ENCODE measurements at places on chromosomes 1 and 21.

DNA sequence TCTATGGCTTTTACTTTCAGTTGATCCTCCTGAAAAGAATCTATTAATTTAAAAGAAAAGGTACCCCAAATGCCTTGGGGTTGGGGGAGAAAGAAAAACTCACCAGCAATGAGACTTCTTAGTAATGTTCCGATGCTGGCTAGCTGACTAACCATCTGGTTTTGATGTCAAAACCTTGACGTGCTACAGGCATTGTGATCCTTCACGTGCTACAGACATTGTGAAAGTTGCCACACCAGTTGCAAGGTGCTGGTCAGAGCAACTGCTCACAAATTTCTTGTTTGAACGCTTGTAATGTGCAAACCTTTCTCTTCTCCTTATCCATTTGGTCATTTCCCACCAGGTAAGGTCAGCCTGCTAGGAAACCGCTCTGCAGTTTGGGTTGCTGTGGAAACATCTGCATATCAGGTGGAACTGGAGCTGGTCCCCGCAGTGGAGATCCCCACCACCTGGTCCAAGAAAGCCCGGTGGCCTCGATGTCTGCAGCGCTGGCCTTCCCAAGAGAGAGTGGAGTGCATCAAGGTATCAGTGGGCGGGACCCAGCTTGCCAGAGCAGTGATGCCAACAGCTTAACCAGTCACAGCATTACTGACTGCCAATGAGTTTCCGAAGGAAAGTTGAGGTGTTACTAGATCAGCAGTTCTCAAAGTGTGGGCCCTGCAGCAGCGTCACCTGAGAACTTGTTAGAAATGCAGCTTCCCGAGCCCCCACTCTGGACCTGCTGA is 16.1 kb downstream of the MAB21L3 start:
- H3K36me3 ChIP-seq: no peaks in the 10 kb centered on the region
- no peak overlapping the region for H3K27ac ChIP-seq
- peaks cover 18% of the 10 kb centered on the region for H3K27me3 ChIP-seq
- H3K4me3 ChIP-seq: no peak overlapping the region
- no peaks in the 10 kb centered on the region for H3K4me1 ChIP-seq
- DNase-seq: no peak

DNA sequence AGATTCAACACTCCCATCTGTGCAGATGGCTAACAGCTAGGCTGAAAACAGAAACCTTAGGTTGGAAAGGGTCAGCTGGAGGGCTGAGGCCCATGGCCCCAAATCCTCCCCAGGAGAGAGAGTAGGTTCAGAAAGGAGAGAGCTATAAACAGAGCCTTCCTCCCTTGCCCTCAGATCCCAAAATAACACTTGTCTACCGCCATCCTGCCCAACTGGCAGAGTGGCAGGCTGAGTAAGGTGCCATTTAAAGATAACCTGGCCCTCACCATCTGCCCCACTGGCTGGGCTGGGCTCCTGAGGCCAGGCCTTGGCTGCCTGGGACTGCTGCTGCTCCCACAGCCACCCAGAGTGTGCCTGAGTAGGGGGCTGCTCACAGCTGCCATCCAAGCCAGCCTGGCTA is 4.3 kb upstream of the SHISA4 start:
- H3K27me3 ChIP-seq: no peaks in the 10 kb centered on the region
- no peaks in the 10 kb centered on the region for H3K36me3 ChIP-seq
- H3K4me1 ChIP-seq: peaks cover 77% of the 10 kb centered on the region
- DNase-seq: peak; percentile 56

GRCh38 chr1:170214117-170215032 is 68.6 kb downstream of the NTMT2 start:
- no peak for DNase-seq
- no peak overlapping the region for H3K4me3 ChIP-seq
- peaks cover 11% of the 10 kb centered on the region for H3K4me1 ChIP-seq

DNA sequence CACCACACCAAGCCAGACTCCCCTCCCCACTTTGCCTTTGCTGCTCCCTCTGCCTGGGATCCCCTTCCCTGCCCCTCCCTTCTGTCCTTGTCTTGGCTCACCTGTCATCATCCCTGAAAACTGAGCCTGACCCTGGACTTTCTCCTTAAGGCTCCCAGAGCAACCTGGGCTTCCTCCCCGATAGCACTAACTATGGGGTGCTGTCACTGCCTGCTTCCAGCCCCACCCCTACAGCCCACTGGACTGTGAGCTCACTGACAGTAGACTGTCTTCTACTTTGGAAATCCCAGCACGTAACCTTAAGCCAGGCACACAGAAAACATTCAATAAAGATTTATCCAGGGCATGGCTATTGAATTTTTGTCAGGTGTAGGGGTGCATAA is 9.5 kb upstream of the CSF1 start:
- no peaks in the 10 kb centered on the region for H3K27me3 ChIP-seq
- peaks cover 61% of the 10 kb centered on the region for H3K4me1 ChIP-seq
- no peaks in the 10 kb centered on the region for H3K36me3 ChIP-seq
- DNase-seq: no peak

DNA sequence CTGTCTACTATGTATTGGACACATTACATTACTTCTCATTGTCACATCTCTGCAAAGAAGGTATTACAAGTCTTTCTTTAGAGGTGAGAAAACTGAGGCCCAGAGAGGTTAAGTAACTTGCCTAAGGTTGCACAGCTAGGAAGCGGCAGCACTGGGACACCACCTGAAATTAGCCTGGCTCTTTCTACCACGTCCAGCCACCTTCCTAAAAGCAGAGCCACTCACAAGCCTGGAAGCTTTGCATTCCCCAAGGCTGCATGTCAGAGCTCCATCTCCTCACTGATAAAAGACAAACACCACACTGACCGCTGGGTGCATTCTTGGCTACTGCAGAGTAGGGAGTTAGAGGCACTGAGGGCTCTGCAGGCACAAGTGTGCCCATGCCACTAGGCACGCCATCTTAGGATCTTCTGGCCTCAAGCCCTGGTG is 2.4 kb downstream of the CD247 start:
- peaks cover 29% of the 10 kb centered on the region for H3K27me3 ChIP-seq
- H3K4me1 ChIP-seq: no peaks in the 10 kb centered on the region
- no peak overlapping the region for H3K27ac ChIP-seq

DNA sequence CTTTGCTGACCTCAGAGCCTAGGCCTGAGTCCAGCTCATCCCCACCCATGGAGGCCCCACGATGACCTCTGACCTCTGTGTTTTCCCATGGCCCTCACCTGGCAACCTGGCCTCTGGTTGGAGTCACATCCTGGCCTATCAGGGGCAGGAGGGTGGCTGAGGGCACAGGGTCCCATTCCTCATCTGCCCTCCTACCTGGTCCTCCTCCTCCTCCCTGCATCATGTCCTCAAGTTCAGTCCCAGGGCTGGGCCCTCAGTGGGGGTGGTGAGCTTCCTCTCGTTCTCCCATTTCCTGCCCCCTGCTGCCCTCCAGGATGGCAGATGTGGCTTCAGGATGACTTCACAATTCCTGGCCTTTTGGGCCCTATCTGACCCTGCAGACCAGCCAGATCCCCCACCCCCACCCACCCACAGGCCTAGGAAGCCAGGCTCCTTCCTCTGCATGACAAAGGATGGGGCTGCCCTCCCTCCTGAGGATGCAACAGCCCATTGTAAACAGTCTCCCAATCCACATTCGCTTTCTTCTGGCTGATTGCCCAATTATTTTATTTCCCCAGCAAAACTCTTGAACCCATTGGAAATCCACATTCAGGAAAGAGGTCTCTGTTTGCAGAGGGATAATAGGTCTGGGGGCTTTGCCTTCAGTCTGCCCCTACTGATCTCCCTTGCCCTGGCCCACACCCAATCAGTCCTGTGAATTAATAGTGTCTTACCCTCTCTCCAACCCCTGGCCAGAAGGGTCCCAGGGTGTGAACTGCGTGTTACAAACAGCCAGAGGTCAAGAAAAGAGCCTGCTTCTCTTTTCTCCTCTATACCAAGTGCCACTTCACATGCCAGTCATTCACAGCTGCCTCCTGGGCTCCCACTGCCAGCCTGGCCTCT is 10.3 kb upstream of the LEFTY1 start:
- no peaks in the 10 kb centered on the region for H3K4me1 ChIP-seq
- no peaks in the 10 kb centered on the region for H3K36me3 ChIP-seq
- no peak for DNase-seq
- no peak overlapping the region for H3K4me3 ChIP-seq

DNA sequence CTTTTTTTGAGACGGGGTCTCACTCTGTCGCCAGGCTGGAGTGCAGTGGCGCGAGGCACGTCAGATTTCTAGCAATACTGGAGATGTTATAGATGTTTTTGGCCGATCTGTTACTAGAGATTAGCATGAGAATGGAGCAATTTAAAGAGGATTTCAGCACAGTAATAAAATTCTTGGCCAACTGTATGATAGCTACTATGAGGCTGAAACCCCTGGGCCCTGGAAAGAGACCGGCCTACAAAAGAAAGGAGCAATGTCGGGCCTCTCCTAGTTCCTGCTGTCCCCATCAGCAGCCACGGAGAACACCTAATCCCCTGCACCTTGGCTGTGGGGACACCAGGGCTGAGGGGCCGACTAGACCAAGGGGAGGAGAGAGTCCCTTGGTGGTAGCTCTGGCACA is 9.5 kb upstream of the GNPAT start:
- no peak for DNase-seq
- peaks cover 7% of the 10 kb centered on the region for H3K4me1 ChIP-seq
- H3K27me3 ChIP-seq: no peaks in the 10 kb centered on the region
- no peak overlapping the region for H3K27ac ChIP-seq

DNA sequence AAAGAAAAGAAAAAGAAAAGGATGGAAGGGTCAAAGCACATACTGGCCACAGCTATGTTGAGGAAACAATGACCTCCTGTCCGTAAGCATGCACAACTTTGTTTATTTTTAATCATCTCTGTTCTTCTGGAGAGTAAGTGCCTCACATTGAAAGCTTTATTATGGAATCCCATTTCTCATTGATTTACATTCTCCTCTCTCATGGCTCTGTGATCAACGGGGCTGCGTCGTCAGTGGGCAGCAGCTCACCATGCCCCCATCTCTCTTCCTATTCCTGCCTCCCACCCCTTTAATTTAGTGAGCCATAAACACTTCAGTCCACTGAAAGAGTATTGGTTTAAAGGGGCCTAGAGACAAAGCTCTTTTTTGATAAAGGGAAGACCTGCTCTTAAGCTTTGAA is 98.9 kb downstream of the KAZN start:
- peaks cover 79% of the 10 kb centered on the region for H3K27me3 ChIP-seq
- no peak overlapping the region for H3K27ac ChIP-seq
- no peak for DNase-seq
- no peaks in the 10 kb centered on the region for H3K4me1 ChIP-seq
- no peak overlapping the region for H3K4me3 ChIP-seq

DNA sequence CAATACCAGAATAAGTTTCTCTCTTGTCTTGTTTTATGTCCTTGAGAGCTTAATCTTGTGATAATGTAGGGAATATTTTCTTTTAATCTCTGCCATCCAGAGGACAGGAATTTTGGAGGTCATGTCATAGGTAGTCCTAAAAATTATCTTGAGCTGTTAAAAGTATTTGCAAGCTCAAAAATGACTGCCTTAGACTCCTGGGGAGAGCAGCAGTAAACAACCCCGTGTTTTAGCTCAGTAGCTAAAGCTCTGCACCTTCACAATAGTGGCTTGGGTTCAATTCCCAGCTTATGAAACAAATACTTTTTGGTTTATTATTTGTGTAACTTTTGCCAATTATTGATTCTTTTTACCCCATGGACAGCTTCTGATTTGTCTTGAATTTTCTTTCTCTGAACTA is 99.4 kb upstream of the OLFM3 start:
- H3K4me3 ChIP-seq: no peak overlapping the region
- H3K4me1 ChIP-seq: no peaks in the 10 kb centered on the region
- H3K36me3 ChIP-seq: no peaks in the 10 kb centered on the region
- no peak for DNase-seq

GRCh38 chr1:3338725-3339070 is 115.8 kb upstream of the ARHGEF16 start:
- no peak for DNase-seq
- H3K4me1 ChIP-seq: peaks cover 41% of the 10 kb centered on the region
- no peaks in the 10 kb centered on the region for H3K36me3 ChIP-seq
- peak overlapping the region; percentile 63 for H3K27ac ChIP-seq
- peaks cover 12% of the 10 kb centered on the region for H3K27me3 ChIP-seq

DNA sequence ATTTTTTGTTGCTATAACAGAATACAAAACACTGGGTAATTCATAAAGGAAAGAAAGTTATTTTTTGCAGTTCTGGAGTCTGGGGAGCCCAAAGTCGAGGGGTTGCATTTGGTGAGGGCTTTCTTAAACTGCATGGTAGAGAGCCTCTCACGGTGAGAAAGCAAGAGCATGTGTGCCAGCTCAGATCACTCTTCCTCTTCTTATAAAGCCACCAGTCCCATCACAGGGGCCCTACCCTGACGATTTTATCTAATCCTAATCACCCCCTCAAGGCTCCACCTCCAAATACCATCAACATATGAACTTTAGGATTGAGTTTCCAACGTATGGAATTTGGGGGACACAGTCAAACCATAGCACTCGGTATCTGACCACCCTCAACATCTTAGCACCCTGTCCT is 1.0 kb upstream of the STRIP1 start:
- H3K27me3 ChIP-seq: no peaks in the 10 kb centered on the region
- H3K36me3 ChIP-seq: peaks cover 6% of the 10 kb centered on the region
- no peak overlapping the region for H3K4me3 ChIP-seq
- peaks cover 28% of the 10 kb centered on the region for H3K4me1 ChIP-seq

- H3K4me1 ChIP-seq: peaks cover 34% of the 10 kb centered on the region
- H3K27ac ChIP-seq: peak overlapping the region; percentile 96
- H3K27me3 ChIP-seq: peaks cover 50% of the 10 kb centered on the region
- H3K4me3 ChIP-seq: peak overlapping the region; percentile 89
- H3K36me3 ChIP-seq: no peaks in the 10 kb centered on the region
Measured at GRCh38 chr1:243849421-243850201, 432 bp downstream of the AKT3 start.

GRCh38 chr1:204278958-204279357 is 65.2 kb upstream of the GOLT1A start:
- H3K36me3 ChIP-seq: peaks cover 7% of the 10 kb centered on the region
- H3K4me3 ChIP-seq: no peak overlapping the region
- H3K4me1 ChIP-seq: peaks cover 85% of the 10 kb centered on the region
- no peak for DNase-seq

DNA sequence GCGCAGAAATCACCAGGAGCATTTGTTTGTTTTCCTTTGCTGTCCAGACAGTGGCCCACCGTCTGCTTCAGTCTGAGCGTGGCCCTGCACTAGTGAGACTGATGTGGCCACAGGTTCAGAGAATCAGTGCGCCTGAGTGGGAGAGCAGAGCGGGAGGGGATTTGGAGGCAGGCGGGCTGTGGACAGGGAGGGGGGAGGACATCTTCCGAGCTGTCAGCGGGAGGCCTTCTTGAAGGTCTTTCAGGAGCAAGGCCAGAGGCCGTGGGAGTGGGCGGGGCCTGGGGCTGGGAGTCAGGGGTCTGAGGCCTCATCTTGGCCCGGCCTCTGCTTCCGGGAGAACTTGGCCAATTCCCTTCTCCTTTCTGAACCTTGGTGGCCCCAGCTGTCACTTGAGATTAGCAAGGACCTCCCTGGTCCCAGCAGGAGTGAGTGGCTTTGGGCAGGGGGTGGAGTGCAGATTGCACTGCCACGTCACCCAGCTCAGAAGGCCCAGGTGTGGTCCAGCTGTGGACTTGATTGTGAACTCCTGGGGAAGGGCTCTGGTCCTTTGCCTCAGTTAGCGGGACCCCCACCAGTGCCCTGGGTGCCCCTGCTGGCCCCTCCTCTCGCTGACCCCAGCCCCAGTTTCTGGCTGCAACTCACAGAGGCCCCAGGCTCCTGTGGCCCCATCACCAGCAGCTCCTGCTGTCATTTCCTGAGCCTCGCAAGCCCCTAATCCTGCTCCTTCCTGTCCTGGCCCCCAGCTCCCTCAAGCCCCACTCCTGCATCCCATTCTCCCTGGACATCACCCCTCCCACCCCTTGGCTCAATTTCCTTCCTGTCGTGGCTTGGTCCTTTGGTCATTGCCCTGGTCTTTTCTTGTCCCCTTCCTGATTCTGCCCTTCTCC is 8.4 kb downstream of the TNFRSF1B start:
- H3K27ac ChIP-seq: peak overlapping the region; percentile 94
- peak; percentile 85 for DNase-seq
- peak overlapping the region; percentile 4 for H3K4me3 ChIP-seq
- peaks cover 99% of the 10 kb centered on the region for H3K4me1 ChIP-seq
